ENCODE measurements at places on chromosomes 5 and 9.

DNA sequence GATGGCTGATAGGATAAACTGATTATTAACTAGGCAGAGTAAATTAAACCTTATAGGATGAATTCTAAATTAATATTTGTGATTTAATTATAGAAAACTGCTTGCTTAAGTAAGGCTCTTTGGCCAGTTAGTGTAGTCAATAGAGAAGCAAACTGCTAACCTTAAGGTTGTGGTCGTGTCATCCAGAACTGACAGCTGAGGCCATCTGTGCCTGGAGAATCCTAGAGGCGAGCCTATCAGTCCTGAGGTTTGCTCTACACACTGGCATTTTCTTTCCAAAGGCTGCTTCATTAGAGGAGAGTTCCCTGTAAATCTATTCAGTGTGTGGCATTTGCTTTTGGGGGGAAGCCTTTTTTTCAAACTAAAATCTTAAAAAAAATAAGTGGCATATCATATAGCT, 169.2 kb downstream of the MEF2C start:
- no peak for DNase-seq

DNA sequence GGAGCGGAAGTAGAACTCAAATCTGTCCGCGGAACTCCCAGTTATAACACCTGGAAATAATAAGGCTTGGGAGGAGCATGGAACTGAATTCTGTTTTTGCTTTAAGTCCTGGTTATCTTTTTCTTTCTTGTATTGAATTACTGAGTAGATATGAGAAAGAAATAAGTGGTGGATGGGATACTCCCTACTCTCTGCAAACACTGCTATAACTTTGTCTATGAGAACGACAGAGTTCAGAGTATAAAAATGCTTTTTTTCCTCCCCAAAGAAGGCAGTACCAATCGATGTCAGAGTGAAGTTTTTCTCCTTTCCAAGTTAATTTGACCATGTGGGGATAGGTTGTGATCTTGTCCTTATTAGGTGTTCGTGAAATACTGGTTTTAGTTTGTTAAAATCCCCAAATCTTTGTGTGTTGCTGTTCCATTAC, 1.2 kb downstream of the RIC1 start:
- DNase-seq = peak; percentile 19

GRCh38 chr9:132183134-132183533, 21.3 kb downstream of the NTNG2 start:
- no peak for DNase-seq

DNA sequence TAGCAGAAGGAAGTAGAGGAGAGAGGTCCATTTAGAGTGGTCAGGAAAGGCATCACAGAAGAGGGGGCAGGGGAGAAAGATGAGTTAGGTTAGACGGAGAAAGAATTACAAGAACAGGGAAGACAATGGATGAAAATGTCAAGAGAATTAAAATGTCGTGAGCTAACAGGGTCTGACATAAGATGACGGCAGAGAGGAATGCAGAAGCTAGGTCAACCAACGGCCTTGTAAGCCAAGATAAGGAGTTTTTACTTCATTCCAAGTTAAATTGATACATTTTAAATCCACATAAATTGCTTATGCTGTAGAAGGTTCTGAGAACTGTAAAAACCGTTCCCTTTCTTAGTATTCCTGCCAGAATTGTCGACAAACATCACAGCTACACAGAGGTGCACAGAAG, 896.9 kb upstream of the DMAC1 start:
- no peak for DNase-seq

DNA sequence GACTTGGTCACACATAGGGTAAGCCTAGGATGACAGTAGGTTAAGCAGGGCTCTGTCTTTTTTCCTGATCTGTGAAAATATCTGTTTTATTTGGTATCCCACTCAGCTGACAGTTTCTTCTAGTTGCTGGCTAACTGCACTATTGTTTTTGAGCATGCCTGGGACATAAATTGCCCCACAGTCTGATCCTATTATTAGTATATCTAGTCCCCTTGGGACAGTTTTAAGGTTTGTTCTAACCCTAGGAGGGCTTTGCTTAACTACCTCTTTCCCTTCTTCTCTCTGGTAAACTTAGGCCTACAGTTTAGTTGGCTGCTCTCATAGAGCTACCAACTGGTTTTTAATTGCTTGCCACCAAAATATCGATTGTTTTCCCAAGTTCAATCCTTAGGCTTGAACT, 446.6 kb downstream of the ARHGEF28 start:
- no peak for DNase-seq

DNA sequence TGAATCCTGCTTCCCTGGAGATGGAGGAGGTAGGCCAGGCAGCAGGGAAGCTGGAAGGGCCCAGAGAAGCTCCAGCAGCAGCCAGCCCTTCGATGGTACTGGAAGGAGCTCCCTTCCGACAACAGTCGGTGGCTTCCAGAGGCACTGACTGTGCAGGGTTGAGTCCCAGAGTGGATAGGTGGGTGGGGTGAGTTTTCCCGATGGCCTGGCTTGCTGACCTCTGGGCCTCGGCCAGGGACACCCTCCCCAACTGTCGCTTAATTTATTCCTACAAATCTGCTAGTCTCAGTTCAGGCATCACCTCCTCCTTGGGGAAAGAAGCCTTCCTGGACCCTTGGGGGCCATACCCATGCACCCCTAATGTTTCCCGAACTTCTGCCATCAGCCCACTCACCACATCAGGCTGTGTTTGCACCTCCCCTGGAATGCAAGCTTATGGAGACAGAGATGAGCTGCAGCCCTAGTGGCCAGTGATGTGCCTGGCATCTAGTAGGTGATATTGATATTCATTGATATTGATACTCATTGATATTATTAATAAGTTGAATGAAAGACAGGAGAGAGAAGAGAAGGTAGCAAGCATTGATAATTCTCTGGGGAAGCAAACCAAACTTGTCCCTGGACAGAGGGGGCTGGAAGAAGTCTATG, 104.6 kb upstream of the BOD1 start:
- no peak for DNase-seq

DNA sequence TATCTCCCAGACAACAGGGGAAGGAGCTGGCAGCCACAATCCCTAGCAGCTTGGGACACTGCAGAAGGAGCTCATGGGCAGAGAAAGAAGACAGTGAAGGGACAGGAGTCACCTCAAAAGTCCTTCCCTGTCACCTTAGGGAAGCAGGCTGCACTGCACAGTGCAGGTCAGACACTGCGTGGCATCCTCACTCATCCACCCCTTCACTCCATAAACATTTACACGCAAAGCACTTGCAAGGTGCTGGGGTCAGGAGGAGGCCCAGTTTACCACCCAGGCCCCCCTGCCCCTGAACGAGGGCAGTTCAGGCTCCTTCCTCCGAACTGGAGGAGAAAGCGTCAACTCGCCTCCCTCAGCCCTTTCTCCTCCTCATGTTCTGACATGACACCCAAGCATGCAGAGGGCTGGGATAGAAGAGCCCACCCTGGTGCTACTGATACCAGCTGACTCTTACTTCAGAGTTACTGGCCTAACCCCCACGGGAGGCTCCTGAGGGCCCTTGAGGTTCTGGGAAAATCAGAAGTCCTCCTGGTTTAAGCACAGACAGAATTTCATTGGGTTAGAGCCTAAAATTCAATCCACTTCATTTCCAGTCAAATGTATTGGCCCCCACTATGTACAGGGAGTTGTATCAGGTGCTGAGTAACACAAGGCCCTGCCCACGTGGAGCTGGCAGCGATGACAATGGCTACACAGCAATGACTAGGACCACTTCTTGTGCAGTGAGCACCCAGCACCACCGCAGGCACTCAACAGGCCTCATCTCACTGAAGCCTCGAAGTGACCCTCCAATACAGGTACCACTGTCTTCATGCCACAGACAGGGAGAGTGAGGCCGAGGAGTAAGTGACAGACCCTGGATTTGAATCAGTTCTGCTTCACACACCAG, 70.4 kb downstream of the RAPGEF1 start:
- peak; percentile 57 for DNase-seq

- no peak for DNase-seq
Measured at GRCh38 chr5:154447089-154447725, 1.4 kb downstream of the SAP30L start.

DNA sequence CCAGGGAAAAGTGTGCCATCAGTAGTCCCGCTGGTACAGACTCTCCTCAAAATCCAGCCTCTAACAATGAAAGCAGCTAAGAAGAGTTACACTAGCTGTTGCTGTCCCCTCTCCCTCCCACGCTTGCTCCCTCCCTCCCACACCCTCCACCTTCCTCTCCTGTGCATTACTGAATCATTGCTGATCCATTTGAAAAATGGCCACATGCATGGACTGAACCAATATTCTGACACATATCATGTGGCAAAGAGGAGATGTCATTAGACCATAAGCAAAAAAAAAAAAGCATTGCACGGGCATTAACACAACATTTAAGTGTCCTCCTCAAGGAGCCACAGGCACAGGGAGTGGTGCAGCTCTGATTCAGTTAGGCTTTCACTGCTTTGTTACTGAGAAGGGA, 37.9 kb downstream of the LHFPL2 start:
- no peak for DNase-seq

All from suppressor macrophage treated with lipopolysaccharide for 4 hours (primary cell).